Epithelial cell of proximal tubule (primary cell): ENCODE measurements at places on chromosomes 2 and 18.

GRCh38 chr18:8816816-8817215, 111.5 kb downstream of the MTCL1 start:
- DNase-seq, result no peak

DNA sequence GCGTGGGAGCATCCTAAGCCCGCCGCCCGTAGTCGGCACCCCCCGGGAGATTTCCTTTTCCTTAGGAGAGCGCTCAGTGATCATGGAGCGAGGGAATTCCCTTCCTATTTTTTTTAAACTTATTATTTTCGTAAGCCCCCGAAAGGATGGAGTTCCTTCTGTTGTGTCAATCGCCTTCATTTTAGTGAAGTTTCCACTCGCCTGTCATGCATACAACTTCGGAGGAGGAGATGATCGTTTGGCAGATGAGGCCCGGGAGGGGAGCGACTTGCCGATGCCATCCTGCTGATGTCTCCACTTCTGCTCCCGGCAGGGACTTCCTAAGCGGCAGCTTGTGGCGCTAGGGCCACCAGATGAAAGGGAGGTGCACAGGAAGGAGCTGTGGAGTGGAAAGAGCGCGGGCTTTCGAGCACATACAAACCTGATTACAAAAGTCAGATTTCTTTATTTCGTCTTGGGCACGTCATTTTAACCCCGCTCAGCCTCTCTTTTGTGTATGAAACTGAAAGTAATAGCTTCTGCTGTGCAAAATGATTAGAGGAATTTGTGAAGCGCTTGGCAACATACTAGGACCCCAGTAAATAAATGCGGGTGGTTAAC, at the start of gene ADGRF3:
Gene ADGRF3, minus strand, starts transcription at position 336 of the 600 bp plus-strand sequence. CDS start 555 bp downstream, outside the sequence.
- DNase-seq, result no peak

DNA sequence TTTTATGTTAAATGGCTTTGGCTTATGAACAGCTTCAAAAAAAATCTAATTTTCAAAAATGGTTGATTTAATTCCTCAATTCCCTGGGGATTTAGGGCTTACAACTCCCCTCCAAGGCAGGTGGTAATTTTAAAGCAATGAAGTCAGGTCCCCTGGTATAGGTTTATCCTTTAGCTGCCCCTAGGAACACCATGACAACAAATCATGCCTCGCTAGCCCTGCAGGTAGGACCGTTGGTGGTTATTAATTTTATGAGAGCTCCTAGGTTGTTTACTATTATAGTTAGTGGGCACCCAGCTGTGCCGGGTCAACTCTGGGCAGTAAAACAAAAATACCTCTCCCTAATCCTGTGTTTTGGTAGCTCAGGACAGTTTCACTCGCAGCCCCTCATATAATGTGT, 26.2 kb upstream of the MBOAT2 start:
- no peak for DNase-seq

DNA sequence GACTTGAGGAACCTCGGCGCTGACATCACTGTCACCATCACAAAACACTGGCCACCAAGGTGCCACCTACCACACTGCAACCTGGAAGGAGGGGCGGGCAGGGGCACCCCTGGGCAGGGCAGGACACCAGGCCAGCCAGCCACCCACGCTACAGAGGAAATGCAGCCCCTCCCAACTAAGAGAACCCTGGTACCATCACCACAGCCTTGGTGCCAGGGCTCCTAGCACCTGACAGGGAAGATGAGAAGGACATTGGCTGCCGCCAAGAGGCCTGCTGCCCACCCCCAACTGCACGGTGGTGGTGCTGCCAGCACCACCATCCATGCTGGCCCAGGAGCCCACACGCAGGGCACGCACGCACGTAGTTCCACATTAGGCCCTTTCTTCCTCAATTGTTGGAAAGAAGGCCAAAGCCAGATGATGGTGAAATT, 88.7 kb downstream of the HDAC4 start:
- no peak for DNase-seq

DNA sequence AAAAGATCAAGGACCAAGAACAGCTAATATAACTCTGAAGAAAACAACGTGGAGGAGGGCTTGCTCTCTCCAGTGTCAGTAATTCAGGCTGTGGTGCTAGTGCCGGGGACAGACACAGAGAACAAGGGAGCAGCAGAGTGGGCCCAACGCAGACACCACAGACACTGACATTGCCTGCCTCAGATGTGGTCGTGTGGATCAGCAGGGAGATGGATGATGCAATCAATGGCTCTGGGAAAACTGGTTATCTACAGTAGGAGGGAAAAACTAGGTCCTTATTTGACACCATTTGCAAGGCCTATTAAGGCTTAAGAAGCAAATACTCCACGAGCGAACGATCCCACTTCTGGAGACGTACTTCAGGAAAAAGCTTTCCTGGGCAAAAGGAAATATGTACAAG, 36.1 kb downstream of the HDLBP start:
- no peak for DNase-seq
